Left lung (tissue), 14 donors: ENCODE measurements at places on chromosomes 12 and 14. TPM values are rescaled to one million over a fixed set of nuclear protein-coding genes. Genes with fewer than 3 reads are reported as not detected.

The CLEC2A gene
- polyA plus RNA-seq: not detected

The NPFF gene
- polyA plus RNA-seq: 0.84 TPM

GRCh38 chr12:56867216-56867615, 67.0 kb downstream of the SDR9C7 start:
- DNase-seq: no peak

DNA sequence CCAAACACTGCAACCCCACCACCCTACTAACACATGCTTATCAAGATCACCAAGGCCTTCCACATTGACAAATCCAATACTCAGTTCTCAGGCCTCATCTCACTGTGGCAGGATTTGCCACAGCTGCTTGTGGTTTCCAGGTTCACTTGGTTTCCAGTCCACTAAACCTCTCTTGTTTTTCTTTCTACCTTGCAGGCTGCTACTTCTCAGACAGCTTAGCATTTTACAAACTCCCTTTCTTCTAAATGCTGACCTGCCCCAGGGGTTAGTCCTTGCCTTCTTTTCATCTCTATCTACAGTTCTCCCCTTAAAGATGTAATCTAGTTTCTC, 84.1 kb downstream of the BCAT1 start:
- no peak for DNase-seq

GRCh38 chr12:88122666-88123065, 19.2 kb downstream of the CEP290 start:
- DNase-seq: no peak
